ENCODE measurements at places on chromosomes 16 and 17.
A peak's percentile ranks its signal among the peaks of the same experiment; 100 is the strongest.

DNA sequence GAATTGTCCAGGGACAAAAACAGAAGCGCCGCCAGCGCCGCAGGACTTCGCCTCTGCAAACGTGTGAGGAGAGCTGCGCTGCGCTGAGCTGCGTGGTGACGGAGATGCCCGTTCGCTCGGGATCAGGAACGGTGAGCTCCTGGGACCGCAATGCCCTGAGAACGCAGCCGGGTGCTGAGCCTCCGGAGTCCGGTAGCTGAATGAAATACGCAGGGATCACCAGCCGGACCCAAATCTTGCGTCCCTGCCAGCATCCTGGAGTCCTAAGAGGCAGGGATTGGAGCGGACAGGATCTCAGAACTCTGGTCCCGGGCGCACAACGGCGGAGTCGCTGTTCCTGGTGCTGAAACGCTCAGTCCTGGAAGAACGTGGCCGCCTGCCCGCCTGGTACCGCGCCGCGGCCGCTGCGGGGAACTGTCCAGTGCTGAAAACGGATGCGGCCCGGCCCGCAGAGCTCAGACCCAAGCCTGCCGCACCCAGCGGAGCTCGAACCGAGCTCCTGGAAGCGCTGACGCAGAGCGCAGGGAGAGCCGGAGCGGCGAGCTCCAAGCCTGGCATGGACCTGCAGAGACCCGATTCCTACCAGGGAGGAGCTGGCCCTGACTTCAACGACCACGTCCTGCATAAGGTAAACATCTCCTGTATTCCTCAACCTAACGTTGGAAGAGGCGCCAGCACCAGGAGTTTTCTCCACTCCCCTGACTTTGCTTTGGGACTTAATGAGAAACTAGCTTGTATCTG is 41.5 kb downstream of the CD300LF start:
- peak; percentile 89 for DNase-seq

- DNase-seq = no peak
Measured at GRCh38 chr16:69411064-69411985, 13.1 kb upstream of the CYB5B start.

GRCh38 chr16:2148714-2149629 is 547 bp downstream of the RAB26 start:
- no peak for DNase-seq

DNA sequence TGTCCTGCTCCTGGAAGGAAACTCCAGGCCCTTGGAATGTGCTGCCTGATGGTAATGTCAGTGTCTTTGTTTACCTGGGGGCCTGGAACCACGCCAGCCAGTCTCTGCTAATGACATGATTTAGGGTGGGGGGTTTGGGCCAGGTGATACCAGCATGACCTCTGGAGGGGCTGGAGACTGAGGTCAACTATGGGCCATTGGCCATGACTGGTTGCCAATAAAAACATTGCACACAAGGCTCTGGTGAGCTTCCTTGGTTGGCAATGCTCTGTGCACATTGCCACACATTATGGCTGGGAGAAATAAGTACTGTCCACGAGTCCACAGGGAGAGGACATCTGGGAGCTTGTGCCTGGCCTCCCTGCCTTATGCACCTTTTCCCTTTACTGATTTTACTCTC is 52.5 kb downstream of the LITAF start:
- DNase-seq = no peak

- DNase-seq = no peak
Measured at GRCh38 chr17:72476575-72476986, 355.8 kb downstream of the SOX9 start.

All from HEK293T (cell line).